Epithelial cell of alveolus of lung (primary cell): ENCODE measurements at places on chromosomes 11 and 22. TPM values are rescaled to one million over a fixed set of nuclear protein-coding genes. Genes with fewer than 3 reads are reported as not detected.

Gene HMGXB4
- 15.4 and 23.8 TPM in 2 replicates for total RNA-seq

Gene OLFML1
- 0.39 and 6.1 TPM in 2 replicates for total RNA-seq

Gene XKR3
- not detected in 2 replicates for total RNA-seq

Gene MS4A12
- total RNA-seq: not detected in 2 replicates

Gene TMEM191C
- total RNA-seq: 0.13 and 3.8 TPM in 2 replicates

Gene MYOD1
- total RNA-seq: 5.3 TPM in 1 of 2 replicates, not detected in the other

Gene MUC5AC
- not detected in 2 replicates for total RNA-seq

Gene OR51M1
- total RNA-seq: not detected in 2 replicates

Gene POU2AF2
- total RNA-seq: not detected in 2 replicates

Gene TECTA
- total RNA-seq: under 0.01 and 1.2 TPM in 2 replicates

Gene SCGB1D2
- total RNA-seq: not detected in 2 replicates

Gene SLC22A12
- not detected in 2 replicates for total RNA-seq

Gene ADAMTS8
- under 0.01 and 3.8 TPM in 2 replicates for total RNA-seq

Gene SULT4A1
- total RNA-seq: 0.64 TPM in 1 of 2 replicates, not detected in the other

Gene APOBEC3B
- 9.7 and 31.5 TPM in 2 replicates for total RNA-seq

Gene KCNJ1
- total RNA-seq: not detected in 2 replicates

Gene CPSF7
- 38.4 and 44.2 TPM in 2 replicates for total RNA-seq

Gene TMEM121B
- total RNA-seq: 0.26 and 1.6 TPM in 2 replicates

Gene DEUP1
- total RNA-seq: not detected in 2 replicates

Gene CTSF
- total RNA-seq: 20.9 and 146 TPM in 2 replicates
